Activated CD4-positive, alpha-beta T cell treated with anti-CD3 and anti-CD28 coated beads, Interleukin-2, Interleukin-4, amounts not matched to agents 100 ng/mL and 50 ng/mL, durations not matched to agents 16 hours and 8 hours (primary cell): ENCODE measurements at places on chromosomes 3 and 15.

DNA sequence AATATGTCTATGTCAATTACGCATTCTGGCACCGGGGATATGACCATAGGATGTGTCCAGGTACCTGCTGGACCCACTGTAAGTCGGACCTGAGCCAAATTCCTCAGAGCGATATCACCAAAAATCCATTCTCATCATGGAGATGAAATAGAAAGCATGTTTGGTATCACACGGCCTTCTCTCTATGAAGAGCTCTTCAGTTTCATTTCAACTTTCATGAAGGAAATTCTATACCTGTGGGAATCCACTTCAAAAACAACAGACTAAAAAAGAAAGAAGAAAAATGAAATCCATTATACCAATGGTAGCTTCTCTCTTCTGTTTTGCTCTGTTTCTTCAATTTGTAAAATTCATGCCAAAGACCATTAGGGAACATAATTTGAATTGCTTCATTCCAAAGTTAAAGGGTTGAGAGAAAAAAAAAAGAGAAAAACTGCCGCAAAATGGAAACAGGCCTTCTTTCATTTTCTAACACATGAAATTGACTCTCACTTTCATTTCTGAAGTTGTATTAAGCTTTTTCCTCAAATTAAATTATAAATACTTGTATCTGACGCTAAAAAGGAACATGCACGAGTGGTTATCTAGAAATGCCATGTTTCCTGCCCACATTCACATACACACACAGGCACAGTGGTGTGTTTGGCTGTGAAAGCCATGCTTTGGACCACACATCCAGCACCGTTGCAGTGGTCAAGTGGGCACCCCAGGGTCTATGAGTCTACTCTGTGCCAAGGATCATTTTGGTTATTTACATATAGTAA lies 46.9 kb upstream of the DIPK2A start:
- no peak for DNase-seq

GRCh38 chr3:148232389-148232788 lies 465.3 kb upstream of the AGTR1 start:
- no peak for DNase-seq

DNA sequence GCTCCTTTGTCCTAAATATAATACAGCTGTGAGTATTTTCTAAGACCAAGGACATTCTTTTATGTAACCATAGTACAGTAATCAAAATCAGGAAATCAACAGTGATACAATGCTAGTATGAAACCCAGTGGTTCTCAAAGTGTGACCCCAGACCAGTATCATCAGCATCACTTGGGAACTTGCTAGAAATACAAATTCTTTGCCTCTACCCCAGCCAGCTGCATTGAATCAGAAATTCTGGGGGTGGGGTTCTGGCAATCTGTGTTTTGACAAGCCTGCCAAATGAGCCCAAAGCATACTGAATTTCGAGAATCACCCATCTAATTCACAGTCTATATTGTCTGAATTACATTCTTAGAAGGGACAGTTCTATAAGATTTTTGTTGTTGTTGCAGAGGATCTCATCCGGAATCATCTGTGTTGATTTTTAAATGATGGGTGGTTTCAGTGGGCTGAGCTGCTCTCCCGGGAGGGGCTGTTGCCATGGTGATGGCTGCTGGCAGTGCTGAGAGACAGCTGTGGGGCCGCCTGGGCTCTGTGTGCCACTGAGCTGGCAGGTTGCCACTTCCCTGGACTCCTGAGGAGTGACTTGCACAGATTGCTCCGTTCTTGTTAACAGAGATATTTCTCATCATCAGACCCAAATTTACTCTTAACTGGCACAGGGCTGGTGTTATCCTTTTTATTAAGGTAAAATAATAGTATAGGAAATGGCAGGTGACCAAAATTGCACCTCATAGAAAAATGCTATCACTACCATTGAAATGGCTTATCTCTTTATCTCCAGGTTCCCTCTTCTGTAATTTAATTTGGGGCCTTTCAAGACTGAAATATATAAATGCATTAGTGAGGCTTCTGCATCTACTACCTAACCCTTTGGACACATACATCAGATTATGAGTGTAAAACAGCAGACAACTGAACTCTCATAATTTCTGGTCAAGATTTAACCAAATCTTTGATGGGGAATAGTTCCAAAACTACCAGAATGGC lies 56.5 kb downstream of the NEK11 start:
- no peak for DNase-seq

DNA sequence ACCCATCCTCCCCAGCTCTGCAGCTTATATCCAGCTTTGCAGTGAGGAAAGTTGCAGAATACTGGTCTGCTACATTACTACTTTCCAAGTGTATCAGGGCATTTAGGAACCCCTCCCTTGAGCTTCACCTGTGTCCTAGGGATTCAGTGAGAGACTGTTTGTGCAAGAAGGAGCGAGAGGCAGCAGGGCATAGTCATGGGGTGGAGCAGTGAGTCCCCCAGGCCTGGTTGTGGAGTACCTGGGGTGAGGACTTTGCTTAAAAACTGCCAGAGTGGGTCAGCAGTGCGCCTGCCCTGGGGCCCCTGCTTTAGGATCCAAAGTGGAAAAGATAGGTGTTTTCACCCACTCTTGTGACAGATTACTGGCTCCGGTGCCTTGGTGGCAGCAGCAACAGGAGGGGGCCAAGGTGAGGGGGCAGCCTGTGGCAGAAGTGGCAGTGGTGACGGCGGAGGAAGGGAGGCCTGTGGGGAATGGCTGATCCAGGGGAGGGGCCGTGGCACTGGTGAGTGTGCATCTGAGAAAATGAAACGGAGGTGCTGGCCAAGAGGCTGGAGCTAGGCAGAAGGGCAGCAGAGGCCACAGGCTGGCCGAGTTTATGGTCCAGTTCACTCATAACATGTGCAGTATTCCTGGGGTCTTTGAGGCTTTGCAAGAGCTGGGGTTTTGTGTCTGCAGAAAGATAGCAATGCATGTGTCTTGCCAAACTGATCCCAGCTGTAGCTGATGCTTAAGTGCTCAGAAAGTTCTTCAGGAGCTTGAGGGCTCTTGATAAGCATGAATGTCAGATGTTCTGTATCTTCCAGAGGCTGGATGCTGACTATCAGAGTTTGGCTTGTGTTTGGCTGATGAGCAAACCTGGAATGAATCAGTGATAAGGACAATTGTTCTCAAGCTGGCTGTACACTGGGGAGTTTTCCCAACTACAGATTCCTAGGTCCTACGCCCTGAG lies 43.4 kb downstream of the GOLGA6A start:
- DNase-seq: no peak

GRCh38 chr3:177465257-177465642 lies 268.0 kb upstream of the TBL1XR1 start:
- DNase-seq: no peak

DNA sequence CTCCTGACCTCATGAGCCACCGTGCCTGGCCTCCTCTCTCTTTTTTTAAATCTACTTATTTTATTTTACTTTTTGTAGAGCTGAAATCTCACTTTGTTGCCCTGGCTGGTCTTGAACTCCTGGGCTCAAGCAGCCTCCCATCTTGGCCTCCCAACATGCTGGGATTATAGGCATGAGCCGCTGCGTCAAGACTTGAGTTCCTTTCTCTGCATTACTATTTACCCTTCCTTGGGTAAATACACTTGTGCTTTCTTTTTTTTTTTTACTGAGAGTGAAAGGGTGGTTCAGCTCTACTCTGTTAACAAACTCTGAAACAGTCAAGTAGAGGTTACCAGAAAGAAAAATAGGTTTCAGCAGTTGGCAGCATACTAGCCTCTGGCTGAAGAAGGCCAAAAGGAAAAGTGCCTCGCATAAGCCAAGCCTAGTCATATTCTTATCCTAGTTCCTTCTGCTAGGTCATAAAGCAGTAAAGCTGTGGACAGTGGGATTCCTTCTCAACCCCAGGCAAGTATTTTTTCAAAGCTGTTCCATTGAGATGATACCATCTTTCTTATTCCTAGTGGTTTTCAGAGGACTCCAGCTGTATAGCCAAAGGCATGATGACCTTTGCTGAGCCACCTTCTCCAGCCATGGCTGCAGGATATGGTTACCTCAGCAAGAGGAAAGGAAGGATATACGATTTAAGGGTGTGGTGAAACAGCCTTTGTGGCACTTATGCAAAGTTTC lies 135.1 kb downstream of the RBPMS2 start:
- no peak for DNase-seq

- no peak for DNase-seq
These were observed 1174.7 kb downstream of the ZPLD1 start for GRCh38 chr3:103609472-103609871.

DNA sequence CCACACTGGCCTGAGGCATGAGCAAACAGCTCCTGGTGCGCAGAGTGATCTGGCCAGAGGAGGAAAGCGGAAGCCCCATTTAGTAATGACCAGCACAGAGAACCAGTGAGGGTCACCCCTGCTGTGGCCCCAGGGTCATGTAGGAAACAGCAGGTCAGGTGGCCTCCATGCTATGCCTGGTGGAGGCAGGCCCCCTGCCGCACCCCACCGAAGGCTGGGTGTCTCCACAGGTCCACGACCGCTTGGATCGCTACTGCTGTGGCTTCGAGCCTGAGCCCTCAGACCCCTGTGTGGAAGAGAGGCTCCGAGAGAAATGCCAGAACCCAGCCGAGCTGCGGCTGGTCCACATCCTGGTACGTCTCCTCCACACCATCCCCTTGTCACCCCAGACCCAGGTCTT lies 52.6 kb downstream of the POMGNT2 start:
- no peak for DNase-seq

DNA sequence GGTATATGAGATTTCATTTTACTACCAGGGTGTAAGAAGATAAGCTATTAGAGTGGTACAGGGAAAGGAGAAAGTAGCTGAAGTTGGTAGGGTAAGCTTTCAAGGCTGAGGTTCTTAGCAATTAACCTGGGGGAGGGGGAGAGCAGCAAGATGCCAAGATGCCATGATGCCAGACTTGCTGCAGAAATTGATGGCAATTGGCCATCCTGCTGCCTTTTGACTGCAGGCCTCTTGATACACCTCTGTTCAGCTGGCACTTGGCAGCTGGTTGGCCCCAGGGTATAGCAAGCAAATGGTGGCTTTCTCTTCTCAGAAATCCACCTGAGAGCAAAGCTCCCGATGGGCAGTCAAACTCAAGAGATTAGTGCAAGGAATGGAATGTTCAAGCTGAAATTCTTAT lies 21.4 kb upstream of the DPH6 start:
- DNase-seq: no peak

- no peak for DNase-seq
These were observed 4.3 kb upstream of the UBE2E2 start for GRCh38 chr3:23198801-23199200.

DNA sequence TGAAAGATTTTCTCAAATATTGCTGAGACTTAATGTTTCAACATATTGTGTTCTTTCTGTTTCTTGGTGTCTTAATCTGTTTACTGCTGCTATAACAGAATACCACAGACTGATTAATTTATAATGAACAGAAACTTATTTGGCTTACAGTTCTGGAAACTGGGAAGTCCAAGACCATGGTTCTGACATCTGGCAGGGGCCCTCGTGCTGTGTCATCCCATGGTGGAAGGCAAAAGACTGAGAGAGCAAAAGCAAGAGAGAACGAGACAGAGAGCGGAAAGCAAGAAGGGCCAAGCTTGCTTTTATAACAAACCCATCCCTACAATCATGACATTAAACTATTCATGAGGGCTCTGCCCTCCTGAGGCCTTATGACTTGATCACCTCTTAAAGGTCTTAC lies 88.7 kb downstream of the ARNT2 start:
- DNase-seq: no peak

GRCh38 chr3:65996589-65996988 lies 42.1 kb downstream of the MAGI1 start:
- DNase-seq: no peak

- no peak for DNase-seq
These were observed 790 bp upstream of the SRGAP3 start for GRCh38 chr3:9250236-9250635.

GRCh38 chr3:38043486-38043885 lies 4.5 kb downstream of the DLEC1 start:
- no peak for DNase-seq

DNA sequence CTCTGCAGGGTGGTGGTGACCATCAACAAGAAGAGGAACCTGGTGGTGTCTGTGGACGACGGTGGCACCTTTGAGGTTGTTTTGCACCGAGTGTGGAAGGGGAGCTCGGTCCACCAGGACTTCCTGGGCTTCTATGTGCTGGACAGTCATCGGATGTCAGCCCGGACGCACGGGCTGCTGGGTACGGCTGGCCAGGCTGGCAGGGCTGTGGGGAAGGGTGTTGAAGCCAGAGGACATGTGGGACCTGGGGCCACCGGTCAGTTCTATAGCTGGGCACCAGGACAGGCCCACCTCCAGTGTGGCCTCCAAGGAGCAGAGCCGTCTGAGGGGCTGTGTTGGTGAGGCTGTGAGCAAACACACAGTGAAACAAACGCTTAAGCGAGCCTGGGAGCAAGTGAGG lies 3.9 kb upstream of the ITIH3 start:
- no peak for DNase-seq

DNA sequence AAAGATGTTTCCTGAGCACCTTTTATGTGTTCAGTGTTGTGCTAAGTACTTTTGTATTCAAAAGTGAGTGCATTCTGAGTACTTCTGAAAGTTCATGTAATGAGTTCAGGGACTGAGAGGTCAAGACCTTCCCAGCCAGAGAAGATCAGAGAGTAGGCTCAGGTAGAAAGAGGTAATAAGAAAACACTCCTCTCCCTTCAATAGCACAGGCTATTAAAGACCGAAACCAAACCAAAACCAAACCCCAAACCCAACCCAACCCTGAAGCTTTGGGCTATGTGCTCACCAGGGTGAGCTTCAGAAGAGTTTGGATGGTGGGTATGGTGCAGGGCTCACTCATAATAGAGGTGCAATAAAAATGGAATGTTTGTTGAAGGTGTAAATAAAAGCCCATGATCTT lies 76.7 kb upstream of the FAM3D start:
- no peak for DNase-seq

- no peak for DNase-seq
These were observed 228 bp downstream of the GLT8D1 start for GRCh38 chr3:52705438-52705687.

- DNase-seq: peak; percentile 56
These were observed 613 bp downstream of the ATP1B3 start for GRCh38 chr3:141876891-141877621.

DNA sequence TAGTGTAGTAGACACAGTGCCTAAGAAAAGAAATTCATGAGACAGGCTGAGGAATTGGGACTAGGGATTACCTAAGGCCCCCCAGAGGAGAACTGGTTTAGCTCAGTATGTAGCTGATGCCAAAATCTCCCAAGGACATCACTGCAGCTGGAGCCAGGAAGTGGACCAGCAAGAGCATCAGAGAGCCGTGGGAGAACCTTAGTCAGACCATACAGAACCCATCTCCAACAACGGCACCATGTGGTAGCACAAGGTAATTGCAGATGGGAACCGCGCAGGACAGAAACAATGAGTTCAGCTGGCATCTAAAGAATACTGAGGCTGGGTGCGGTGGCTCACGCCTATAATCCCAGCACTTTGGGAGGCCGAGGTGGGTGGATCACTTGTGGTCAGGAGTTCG lies 81.7 kb downstream of the WNT5A start:
- peak; percentile 5 for DNase-seq

GRCh38 chr3:27533718-27534573 lies 49.8 kb upstream of the SLC4A7 start:
- peak; percentile 84 for DNase-seq

GRCh38 chr15:72685301-72685924 lies 569 bp downstream of the HIGD2B start:
- DNase-seq: no peak

GRCh38 chr15:35696767-35697231 lies 150.8 kb upstream of the DPH6 start:
- no peak for DNase-seq
